ENCODE measurements at places on chromosomes 2 and 18. TPM values are rescaled to one million over a fixed set of nuclear protein-coding genes. Genes with fewer than 3 reads are reported as not detected.

The SOCS6 gene
- 11.3 TPM for total RNA-seq

The FSIP2 gene
- 0.45 TPM for total RNA-seq

The HDLBP gene
- 158 TPM for total RNA-seq

The AMER3 gene
- not detected for total RNA-seq

The KCNF1 gene
- total RNA-seq, result not detected

The MAP3K19 gene
- total RNA-seq, result 1.5 TPM

The IL1B gene
- total RNA-seq, result 2.7 TPM

The KCNS3 gene
- 1.0 TPM for total RNA-seq

The SLC40A1 gene
- 345 TPM for total RNA-seq

The TCF7L1 gene
- total RNA-seq, result 5.2 TPM

The PROKR1 gene
- not detected for total RNA-seq

The HES6 gene
- 10.3 TPM for total RNA-seq

The DUSP2 gene
- total RNA-seq, result 15.1 TPM

The MERTK gene
- 20.7 TPM for total RNA-seq

The UGT1A6 gene
- not detected for total RNA-seq

The MFSD2B gene
- total RNA-seq, result not detected

The CRYGD gene
- total RNA-seq, result 7.3 TPM

The FBLN7 gene
- total RNA-seq, result 1.9 TPM

The CAPN14 gene
- 0.08 TPM for total RNA-seq

The DSEL gene
- total RNA-seq, result 9.1 TPM

The CYRIA gene
- total RNA-seq, result 15.2 TPM

The GRHL1 gene
- 0.18 TPM for total RNA-seq

The DCDC2C gene
- total RNA-seq, result not detected

The SLC9A4 gene
- 0.13 TPM for total RNA-seq

Measured in ovary (tissue), 10 donors.